ENCODE measurements at places on chromosomes 3 and 15.

- DNase-seq: no peak
These were observed 48.7 kb upstream of the RYK start for GRCh38 chr3:134299185-134299887.

DNA sequence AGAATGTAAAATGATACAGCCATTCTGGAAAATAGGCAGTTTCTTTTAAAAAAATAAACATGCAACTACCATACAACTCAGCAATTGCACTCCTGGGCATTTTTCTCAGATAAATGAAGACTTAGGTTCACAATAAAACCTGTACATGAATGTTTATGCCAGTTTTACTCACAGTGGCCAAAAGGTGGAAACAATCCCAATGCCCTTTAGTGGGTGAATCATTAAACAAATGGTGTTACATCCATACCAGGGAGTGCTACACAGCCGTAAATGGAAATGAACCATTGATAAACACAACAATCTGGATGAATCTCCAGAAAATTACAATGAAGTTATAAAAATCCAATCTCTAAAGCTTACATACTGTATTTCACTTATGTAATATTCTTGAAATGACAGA, 140.3 kb downstream of the ADAMTSL3 start:
- DNase-seq: no peak

- peak; percentile 25 for DNase-seq
These were observed 21.5 kb downstream of the CFAP161 start for GRCh38 chr15:81155375-81156218.

- DNase-seq: no peak
These were observed 17.9 kb downstream of the ARHGEF3 start for GRCh38 chr3:56783644-56784447.

GRCh38 chr3:36729204-36730056, 34.9 kb downstream of the DCLK3 start:
- peak; percentile 20 for DNase-seq
